Ureter (tissue), 1 donor: ENCODE measurements at places on chromosomes 2 and 18.

GRCh38 chr2:25322312-25322711 lies 19.4 kb downstream of the DNMT3A start:
- DNase-seq = no peak

GRCh38 chr18:44840058-44840790 lies 159.5 kb downstream of the SETBP1 start:
- DNase-seq = no peak

- no peak for DNase-seq
Measured at GRCh38 chr2:15243762-15244161, 317.4 kb downstream of the NBAS start.

GRCh38 chr2:170587922-170588321 lies 127.2 kb upstream of the SP5 start:
- no peak for DNase-seq

DNA sequence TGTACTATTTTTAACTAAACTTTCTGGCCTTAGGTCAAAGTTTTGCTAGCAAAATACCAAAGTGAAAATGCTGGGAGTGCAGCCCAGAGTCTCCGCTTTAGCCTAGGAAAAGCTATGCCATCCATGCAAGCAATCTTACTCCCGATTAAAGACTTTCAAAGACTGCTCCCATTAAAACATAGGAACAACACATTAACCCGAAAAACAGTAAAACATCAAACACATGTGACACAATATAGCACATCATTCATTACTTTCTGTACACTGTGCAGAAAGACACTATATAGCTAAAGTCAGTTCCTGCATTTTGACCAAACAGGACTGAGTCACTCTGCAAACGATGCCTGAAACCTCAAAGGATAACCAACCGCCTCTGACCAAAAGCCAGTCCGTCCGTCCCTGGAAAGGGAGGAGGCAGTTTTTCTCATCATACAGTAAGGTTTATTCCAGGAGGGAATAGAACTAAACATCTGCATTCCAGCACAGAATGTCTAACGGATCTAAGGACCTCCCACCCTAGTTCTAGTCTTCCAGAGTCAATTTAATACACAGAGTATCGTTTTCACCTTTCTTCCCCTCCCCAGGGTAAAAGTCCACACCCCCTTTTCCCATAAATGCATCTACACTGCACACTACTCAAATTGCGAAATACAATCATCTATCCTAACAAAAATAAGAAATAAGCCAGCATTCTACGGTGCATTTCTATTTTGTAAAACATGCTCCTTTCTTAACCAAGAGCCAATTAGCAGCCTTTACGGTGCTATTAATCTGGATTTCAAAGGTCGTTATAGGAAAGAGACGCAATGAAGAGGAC lies 1.7 kb downstream of the ROCK2 start:
- DNase-seq = no peak

- DNase-seq = no peak
Measured at GRCh38 chr2:694906-695510, 17.8 kb upstream of the TMEM18 start.

DNA sequence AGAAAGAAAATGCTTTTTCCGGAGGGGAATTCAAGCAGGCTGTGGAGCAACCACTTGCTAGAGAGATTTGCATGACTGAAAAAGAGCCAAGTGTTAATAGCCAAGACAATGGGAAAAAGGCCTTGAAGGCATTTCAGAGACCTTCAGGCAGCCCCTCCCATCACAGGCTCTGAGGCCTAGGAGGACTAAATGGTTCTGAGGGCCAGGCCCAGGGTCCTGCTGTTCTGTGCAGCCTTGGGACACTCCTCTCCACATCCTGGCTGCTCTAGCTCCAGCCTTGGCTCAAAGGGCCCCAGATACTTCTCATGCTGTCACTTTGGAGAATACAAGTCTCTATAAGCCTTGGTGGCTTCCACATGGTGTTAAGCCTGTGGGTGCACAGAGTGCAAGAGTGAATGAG lies 81.8 kb downstream of the B3GNT2 start:
- no peak for DNase-seq
